ENCODE measurements at places on chromosomes 11 and 22.

GRCh38 chr11:19253153-19253745 lies 12.5 kb upstream of the E2F8 start:
- no peak for DNase-seq

DNA sequence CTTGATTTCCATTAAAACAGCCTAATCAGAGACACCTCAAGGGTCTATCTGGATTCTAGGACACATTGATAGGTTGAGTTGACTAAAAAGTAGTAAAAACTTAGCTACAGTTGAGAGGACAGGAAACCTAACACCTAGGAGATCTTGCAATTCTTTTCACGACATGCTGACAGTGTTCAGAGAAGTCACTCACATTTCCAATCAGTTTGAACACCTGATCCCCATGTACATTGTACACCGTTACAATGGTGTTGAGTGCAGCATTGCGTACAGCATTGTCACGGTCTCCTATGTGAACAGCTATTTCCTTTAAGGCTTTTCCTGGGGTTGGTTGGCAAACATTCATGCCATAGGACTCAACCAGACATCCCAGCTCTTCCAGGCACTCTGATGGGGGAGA lies 42.8 kb downstream of the F2 start:
- DNase-seq: no peak

DNA sequence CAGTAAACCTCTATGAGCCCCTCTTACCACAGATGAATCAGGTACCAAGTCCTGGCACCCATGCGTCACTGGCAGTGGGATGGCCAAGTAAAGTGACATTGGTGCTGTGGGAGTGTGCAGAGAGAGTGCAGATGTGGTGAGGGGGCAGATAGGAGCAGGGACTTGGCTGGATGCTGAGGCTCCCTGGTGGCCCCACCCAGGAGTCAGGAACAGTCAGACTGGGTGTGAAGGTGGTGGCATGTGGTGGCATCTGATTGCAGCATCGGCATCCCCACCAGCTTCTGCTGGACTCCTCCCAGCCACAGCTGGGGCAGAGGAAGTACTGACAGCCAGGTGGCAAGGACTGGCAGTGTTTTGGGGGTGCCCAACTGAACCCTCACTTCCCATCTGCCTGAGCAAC lies 11.4 kb downstream of the DGAT2 start:
- no peak for DNase-seq

DNA sequence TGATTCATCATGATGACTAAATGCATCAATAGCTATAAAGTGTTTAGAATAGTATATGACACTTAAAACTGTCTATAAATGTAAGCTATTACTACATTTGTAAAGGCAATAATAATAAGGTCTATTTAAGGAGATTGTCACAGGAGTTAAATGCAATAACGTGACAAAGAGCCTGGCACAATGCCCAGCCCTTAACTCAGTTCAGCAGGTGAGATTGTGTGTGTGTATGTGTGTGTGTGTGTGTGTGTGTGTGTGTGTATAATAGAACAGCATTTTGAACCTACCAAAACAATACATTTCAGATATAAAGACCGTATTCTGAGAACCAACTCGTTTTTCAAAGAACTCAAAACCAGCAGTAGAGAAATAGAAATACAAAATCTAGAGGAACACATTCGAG lies 177.5 kb downstream of the MYO18B start:
- no peak for DNase-seq

GRCh38 chr11:88414385-88414861 lies 76.9 kb upstream of the CTSC start:
- DNase-seq: no peak

- no peak for DNase-seq
These were observed 65.8 kb downstream of the ST3GAL4 start for GRCh38 chr11:126421271-126421671.

DNA sequence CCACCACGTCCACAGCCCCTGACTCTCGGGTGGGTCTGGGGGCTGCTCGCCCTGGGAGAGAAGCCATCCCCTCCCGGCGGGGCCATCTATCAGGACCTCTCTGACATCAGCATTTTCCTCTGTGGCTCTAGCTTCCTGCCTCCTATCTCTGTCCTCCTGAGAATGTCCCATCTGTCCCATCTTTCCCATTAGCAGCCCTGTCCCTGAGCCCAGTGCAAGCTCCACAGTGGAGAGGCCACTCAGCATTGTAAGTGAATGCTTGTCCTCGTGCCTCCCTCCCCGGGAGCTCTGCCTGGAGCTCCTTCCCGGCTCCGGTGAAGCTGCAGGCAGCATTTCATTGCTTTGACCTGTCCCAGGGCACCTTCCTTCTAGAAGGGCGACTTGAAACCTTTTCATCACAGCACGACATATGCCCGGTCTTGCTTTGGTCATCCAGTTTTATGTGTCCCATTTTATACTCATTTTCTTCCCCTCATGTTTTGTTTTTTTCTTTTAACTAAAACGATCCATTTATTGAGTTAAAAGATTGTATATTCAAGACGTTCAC lies 49.7 kb downstream of the RTN4R start:
- DNase-seq: no peak

GRCh38 chr11:63877658-63878241 lies 38.8 kb downstream of the MARK2 start:
- DNase-seq: no peak

DNA sequence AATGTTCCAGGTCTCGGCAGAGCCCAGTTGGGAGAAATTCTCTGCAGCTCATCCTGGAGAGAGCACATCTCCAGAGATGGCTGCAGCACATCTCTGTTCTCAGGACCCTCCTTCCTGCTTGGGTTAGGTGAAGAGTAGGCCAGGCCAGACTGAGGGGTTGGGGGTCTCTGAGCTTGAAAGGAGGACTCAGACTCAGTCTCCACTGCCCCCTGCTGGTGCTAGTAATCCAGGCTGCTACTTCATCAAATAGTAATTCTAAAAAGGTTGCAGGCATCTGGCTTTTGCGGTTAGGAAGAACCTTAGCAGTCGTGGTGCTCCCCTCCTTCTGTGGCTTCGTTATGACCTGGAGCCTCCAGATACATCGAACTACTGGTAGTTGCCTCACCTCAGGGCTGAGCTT lies 9.7 kb downstream of the TUB start:
- no peak for DNase-seq

GRCh38 chr11:43735961-43736360 lies 55.4 kb downstream of the HSD17B12 start:
- DNase-seq: no peak

GRCh38 chr11:45899448-45900174 lies 7.5 kb downstream of the FREY1 start:
- DNase-seq: peak; percentile 81

- no peak for DNase-seq
These were observed 13.7 kb upstream of the RAB38 start for GRCh38 chr11:88188932-88189253.

DNA sequence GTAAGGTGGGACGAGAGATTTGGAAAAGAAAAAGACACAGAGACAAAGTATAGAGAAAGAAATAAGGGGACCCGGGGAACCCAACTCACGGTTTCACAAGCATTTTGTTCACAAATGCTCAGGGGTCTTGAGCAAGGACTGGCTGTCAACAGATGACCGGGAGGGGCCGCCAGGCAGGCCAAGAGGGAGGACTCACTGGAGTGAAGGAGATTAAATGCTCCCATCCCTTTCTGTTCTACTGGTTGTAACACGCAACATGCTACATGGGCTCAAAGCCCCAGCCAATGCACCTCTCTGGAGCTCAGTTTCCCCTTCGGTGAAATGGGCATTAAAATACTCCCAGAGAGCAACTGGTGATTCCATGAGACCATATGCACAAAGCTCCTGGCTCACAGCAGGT lies 13.4 kb downstream of the SHANK2 start:
- DNase-seq: no peak

DNA sequence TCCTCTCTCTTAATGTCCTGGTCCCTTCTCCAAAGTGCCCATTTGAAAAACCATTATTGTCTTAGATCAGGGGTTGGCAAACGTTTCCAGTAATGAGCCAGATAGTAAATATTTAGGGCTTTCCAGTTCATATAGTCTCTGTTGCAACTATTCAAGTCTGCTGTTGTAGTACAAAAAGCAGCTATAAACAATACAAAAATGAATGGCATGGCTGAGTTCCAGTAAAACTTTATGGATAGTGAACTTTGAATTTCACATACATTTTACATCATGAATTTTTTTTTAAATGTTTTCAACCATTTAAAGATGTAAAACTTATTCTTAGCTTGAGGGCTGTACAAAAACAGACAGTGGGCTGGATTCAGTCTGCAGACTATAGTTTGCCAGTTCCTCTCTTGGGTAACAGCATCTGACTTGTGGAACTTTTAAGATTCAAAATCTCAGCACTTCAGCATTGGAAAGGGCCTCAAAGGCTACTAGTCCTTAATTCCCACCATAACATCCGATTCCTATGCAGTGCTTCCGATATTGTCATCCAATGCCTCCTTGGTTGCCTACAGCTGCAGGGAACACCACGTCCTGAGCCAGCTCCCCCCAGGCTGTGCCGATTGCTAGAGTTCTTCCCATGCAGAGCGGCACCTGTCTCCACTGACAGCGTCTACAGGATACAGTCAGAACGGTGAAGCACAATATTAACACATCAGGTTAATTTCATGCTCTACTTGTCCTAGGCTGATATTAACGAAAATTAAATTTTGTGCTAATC lies 65.6 kb upstream of the E2F8 start:
- DNase-seq: no peak

GRCh38 chr22:40030758-40031095 lies 36.0 kb downstream of the FAM83F start:
- no peak for DNase-seq

DNA sequence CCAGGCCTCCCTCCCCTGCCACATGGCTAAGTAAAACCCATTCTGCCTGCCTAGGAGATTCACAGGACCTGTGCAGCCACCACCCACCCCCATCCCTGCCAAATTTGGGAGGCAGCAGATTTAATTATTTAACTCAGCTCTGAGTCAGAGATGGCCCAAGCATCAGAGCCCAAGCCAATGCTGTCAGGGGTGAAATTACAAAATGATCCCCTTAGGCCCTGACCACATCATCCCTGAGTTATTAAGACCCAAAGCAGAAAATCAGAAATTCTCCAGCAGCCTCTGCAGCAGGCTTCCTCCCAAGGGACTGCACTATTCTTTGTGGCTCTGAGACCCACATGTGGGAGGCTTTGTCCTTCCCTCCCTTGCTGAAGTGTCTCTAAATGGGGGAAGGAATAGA lies 52.8 kb upstream of the RRAS2 start:
- no peak for DNase-seq

GRCh38 chr11:1742371-1742770 lies 8.0 kb downstream of the IFITM10 start:
- no peak for DNase-seq

DNA sequence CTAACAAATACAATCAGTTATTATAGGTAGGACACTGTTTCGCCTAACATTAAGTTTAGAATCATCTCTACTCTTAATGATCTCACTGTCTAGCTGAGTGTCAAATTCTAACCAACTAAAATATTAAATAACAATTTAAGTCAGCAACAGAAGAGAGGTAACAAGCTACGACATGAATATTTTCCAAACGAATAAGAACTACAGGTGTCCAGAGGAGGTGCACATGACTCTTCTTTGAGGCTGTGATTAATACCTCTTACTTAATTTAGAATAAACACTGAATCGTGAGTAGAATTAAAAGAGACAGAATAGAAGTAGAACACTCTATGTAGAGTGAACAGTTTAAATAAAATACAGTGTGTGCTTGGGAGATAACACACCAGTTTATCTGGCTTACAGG lies 619.0 kb upstream of the ARHGAP42 start:
- no peak for DNase-seq

DNA sequence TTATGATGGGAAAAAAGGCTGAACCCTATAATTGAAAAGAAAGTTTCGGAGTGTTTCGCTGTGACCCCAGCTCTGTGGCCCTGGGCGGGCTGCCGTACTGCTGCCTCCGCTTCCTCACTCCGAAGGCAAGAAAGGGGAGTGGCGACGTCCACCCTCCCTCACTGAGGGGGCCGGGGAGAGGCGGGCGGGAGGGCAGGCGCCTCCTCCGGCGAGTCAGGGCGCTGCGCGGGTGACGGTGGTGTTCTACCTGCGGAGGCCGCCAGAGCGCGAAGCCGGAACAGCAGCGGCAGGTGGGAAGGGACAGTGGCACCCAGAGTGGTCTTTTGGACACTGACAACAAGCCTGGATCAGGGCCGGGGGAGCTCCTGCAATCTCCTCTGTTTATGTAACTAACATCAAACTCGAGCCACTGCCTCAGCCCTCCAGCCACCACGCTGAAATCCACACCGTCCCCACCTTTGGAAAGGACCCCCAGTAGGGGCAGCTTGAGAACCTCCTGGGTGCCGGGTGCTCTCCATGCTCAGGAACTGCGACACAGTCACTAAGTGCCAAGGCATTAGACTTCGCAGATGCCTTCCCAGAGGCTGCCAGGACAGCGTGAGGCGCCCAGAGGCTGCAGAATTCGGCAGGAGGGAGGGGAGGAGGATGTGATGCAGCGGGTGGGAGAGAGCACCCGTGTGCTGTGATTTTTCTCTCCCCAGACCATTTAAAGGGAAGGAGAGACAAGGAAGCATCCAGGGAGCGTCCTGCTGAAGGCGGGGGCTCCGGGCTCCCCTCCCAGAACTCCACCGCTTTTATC lies 25.5 kb downstream of the BID start:
- DNase-seq: no peak

DNA sequence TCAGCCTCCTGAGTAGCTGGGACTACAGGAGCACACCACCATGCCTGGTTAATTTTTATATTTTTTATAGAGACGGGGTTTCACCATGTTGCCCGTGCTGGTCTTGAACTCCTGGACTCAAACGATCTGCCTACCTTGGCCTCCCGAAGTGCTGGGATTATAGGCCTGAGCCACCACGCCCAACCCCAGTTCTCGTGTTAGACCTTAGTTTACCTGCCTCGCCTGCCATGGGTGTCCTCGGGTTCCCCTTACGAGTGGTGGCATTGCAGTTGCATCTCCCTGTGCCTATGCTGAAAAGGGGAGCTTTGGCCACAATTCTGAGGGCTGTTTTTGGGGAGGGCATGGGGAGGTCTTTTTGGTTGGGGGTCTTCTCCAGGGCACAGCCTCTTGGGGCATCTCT lies 18.8 kb downstream of the TBC1D22A start:
- no peak for DNase-seq

GRCh38 chr22:28030473-28030872 lies 111.4 kb upstream of the PITPNB start:
- DNase-seq: no peak

DNA sequence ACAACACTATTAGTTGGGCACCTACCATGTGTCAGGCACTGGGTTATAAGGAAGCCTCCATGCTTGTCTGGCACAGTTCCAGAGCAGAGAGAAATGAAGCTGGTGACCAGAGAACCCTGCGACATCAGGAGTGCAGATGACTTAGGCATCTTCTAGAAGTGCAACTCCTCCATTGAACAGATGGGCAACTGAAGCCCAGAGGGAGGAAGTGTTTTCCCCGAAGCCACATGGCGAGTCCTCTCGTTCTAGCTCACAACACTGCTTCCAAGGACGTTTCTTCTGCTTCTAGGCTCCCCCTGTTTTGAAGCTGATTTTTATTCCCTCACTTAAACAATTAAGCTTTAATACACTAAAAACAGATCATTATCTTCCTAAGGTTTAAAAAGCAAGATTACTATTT lies 109.8 kb upstream of the SYT13 start:
- DNase-seq: no peak

GRCh38 chr11:131217313-131218310 lies 152.8 kb upstream of the NTM start:
- DNase-seq: no peak

GRCh38 chr11:12800032-12800671 lies 125.9 kb downstream of the TEAD1 start:
- no peak for DNase-seq

GRCh38 chr11:36057379-36058042 lies 113.6 kb downstream of the LDLRAD3 start:
- no peak for DNase-seq

Measured in stimulated activated naive CD8-positive, alpha-beta T cell treated with anti-CD3 and anti-CD28 coated beads, Interleukin-15, amount 100 ng/mL, for 72 hours (primary cell).